ENCODE measurements at places on chromosomes 5 and 9.

DNA sequence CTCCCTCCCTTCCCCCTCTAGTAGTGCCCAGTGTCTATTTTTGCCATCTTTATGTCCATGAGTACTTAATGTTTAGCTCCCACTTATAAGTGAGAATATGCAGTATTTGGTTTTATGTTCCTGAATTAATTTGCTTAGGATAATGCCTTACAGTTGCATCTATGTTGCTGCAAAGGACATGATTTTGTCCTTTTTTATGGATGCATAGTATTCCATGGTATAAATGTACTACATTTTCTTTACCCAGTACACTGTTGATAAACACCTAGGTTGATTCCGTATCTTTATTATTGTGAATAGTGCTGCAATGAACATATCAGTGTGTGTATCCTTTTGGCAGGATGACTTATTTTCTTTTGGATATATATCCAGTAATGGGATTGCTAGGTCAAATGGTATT is 3.8 kb downstream of the ABLIM3 start:
- DNase-seq: no peak

DNA sequence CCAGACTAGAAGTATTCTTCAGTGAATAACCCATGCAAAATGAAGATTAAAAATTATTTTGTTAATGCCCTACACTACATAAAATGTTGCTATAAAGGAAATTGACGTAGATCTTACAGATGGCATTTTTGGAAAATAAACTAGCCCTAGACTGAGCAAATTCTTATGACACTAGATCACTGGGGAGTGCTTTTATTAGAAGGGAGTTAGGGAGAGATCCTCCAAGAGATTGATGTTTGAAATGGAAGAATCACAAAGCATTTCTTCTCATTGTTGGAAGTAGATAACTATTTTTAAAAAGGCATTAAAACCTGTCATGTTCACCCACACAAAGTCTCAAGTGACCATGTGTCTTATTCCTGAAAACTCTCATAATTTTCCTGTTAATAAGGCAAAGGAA is 351.1 kb upstream of the TLE4 start:
- no peak for DNase-seq

GRCh38 chr5:107302441-107302840 is 368.3 kb downstream of the EFNA5 start:
- DNase-seq: no peak

- DNase-seq: no peak
These were observed 26.9 kb upstream of the TMEM252 start for GRCh38 chr9:68567565-68567964.

DNA sequence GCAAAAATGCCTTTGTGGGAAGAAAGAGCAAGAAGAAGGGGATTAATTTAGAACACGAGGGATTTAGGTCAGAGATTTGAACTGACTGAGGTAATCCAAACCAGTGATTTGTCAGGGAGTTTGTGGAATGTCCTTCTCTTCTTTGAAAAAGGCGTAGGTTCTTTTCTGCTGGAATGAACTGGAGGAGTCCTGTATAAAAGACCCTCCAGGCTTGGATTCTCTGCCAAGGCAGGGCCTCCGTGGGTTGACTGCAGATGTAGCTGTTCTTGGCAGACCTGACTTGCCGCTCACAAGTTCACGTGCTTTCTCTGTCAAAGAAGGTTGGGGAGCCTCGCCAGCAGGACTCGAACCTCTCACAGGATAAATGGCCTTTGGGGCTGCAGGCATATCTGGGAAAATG is 62.8 kb upstream of the STC2 start:
- DNase-seq: no peak

GRCh38 chr9:109251776-109252106 is 69.1 kb downstream of the EPB41L4B start:
- no peak for DNase-seq

GRCh38 chr5:153619771-153620170 is 129.3 kb downstream of the GRIA1 start:
- no peak for DNase-seq

DNA sequence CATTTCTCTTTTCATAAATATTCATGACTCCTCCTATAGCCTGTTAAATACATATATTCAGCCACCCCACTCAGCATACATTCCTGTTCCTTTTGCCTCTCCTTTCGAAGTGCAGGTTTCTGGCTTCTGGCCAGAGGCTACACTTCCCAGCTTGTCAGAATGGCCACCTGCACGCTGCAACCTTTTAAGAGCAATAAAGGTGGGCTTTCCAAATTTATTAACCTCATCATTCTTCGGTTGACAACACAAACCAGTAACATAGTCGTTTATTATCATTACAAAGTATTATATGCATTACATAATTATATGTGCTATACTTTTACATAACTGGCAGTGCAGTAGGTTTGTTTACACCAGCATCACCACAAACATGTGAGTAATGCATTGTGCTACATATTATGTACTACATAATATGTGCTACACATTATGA is 16.5 kb upstream of the TMEM171 start:
- DNase-seq: no peak

GRCh38 chr5:138177941-138178515 is 402 bp downstream of the BRD8 start:
- DNase-seq: peak; percentile 37

GRCh38 chr9:365436-365835 is 150.8 kb downstream of the DOCK8 start:
- DNase-seq: no peak

- no peak for DNase-seq
These were observed 28.3 kb downstream of the PAEP start for GRCh38 chr9:135589596-135590485.

- DNase-seq: no peak
These were observed 30.4 kb downstream of the ELP1 start for GRCh38 chr9:108903420-108904103.

DNA sequence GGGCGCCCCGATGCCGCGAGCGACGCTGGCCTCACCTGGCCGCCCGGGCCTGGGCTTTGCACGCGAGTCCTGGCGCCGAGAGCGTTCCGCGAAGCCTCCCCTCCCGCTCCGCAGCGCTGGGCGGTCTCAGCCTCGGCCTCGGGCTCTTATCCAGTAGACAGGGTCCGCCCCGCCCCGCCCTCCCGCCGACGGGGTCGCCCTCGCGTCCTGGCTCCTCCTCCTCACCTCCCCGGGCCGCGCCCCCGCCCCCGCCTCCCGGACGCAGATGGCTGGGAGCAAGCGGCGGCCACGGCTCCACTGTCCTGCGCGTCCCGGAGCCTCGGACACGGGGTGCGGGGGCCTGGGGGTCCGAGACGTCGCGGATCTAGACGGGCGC is at the start of gene SLC6A3:
Gene SLC6A3 (minus strand): TSS at position 128 of the 376 bp plus-strand sequence. CDS start 2,243 bp downstream, outside the sequence.
- peak; percentile 36 for DNase-seq

GRCh38 chr9:106945727-106946660 is 83.0 kb downstream of the ZNF462 start:
- no peak for DNase-seq

GRCh38 chr5:157481265-157481664 is 21.3 kb downstream of the NIPAL4 start:
- no peak for DNase-seq

DNA sequence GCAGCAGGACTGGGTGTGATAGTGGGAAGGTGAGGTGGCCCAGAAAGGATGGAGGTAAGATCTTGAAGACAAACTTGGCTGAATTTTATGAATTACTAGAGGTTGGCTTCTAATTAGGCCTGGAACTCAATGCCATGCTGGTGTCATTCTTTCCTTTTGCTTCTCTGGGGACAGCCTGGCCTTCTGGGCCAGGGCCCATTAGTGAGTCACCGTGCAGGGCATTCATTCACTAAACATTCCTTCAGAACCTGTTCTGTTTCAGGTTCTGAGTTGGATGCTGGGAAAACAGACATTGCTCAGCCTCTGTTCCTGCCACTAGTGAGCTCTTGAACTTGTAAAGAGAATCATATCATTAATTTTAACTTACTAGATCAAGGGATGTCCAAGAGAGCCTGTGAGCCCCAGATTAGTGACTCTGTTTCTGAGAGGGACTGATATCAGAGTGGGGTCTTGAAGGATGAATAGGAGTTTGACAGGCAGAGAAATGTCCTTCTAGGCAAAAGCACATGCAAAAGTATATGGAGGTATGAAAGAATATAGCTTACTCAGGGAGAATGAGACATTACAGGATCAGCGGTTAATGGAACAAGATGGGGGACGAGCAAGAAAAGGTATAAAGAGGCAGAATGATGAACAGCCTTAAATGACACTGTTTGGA is 66.5 kb downstream of the LHX2 start:
- DNase-seq: no peak

DNA sequence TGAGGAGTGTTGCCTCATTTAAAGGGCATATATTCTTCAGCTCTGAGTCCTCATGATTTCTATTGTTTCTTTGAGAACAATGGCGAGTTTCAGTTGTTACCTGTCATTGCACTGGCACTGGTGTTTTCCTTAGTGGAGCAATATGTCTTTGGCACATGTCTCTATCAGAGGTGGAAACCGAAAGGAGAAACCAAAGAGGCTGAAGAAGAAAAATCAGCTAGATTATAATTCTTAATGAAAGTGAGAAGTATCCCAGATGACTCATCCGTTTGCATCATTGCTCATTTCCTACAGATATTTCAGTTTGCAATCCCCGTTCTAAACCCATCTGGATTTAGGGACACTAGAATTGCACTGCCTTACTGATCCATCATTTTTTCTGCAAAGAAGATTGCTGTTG is 324.6 kb downstream of the TMEM232 start:
- DNase-seq: no peak

- DNase-seq: no peak
These were observed 114.7 kb upstream of the MAN2A1 start for GRCh38 chr5:109574985-109575384.

DNA sequence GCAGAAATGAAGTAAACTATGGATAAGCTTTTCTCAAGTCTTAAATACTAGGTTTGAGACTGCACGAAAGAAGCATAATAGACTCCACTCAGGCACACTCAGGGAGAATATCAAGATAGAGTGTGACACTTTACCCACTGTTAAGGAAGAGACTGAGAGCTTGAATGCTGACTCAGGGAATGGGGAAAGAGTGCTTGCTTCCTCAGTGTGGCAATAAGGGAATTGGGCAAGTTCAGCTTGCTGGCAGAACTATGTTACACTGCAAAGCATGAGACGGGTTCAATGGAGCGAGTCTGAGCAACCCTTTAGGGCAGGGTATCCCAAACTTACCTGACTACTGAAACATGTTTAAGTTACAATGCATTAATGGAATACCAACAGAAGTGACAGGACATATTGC is 237.7 kb upstream of the MEF2C start:
- no peak for DNase-seq

DNA sequence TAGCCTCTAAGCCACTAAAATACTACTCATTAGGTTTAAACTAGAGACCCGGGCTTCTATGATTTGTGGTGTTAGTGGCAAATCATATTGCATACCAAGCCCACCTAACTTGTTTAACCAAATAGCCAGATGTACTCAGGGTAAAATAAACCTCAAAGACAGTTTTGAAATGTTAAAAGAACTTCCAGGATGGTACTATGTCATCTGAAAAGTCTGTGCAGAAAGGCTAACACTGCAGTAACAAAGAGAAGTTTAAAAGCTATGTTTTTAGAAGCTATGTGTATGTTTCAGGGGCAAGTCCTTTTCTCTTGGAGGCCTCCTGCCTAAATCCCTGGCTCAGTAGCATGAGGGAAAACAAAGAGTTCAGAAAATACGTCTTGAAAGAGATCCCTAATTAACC is 84.9 kb upstream of the IL7R start:
- no peak for DNase-seq

GRCh38 chr5:142969624-142970439 is 199.7 kb downstream of the ARHGAP26 start:
- no peak for DNase-seq

DNA sequence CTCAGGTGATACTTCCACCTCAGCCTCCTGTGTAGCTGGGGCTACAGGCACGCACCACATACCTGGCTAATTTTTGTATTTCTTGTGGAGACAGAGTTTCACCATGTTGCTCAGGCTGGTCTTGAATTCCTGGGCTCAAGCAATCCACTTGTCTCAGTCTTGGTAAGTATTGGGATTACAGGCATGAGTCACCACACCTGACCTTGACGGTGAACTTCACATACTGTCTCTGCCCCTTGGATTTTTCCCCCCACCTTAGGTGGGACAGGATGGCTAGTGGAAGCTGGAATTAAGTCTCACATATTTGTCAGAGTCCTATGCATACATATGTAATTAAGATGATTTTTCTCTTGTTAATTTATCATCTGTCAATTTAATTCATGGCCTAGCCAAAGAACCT is 20.9 kb upstream of the RFK start:
- no peak for DNase-seq

All from activated CD4-positive, alpha-beta T cell treated with anti-CD3 and anti-CD28 coated beads, Interleukin-2, amount 50 U/mL, for 48 hours (primary cell).